ENCODE measurements at places on chromosomes 7 and 10.

- DNase-seq = no peak
These were observed 10.8 kb downstream of the STEAP2 start for GRCh38 chr7:90222390-90222789.

- DNase-seq = no peak
These were observed 698.3 kb downstream of the PARD3 start for GRCh38 chr10:34116681-34117271.

DNA sequence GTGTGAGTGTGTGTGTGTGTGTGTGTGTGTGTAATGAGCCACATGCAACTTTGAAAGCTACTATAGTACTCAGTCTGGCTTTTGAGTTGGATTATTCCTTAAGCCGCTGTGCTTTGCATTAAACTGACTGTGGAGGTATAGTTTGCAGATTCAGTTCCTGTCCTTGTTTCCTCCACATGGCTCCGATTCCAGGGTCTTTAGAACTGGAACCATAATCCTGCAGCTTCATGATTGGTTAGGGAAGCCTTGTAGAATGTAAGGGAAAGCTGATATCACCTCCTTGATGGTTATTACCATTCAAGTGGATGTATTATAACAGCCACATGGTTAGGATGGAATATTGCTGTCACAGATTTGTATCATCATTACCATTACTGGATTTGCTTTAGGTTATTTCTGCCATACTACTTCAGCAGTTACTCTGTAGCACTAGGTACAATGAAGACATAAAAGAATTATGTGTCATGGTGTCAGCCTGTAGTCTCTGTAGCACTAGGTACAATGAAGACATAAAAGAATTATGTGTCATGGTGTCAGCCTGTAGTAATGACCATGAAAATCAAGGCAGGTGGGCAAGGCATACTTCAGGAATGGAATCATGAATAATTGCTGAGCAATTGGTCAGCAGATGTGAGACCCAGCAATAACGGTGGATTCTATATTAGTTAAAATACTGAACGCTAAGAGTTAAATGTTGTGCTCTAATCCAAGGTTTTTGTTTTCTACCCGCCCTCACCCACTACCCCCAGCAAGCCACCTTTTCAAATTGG lies 275.1 kb upstream of the FZD1 start:
- DNase-seq = no peak

DNA sequence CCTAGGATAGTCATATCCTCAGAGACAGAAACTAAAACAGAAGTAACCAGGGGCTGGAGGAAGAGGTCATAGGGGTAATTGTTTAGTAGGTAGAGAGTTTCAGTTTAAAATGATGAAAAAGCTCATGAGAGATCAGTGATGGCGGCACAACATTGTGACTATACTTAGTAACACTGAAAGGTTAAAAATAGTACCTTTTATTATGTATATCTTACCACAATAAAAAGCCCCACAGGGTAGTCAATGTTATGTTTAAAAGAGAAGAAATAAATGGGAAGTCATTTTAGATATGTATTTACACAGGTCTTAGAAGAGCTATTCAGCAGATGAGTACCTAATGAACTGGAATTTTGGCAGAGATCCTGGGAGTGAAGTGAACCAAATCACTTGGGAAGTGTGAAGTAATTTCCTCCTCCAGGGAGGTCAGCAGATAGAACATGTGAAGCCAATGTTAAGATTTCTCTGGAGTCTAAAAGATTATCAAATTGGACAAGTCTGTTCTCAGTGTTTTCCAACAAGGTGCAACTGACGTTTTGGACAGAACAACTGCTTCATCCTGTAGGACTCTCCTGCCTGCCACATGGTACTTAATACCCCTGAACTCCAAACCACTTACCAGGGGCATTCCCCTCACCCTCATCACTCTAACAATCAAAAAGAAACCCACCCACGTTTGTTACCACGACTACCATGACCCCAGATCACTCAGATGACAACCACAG lies 6.4 kb downstream of the CDCA7L start:
- DNase-seq = no peak

- DNase-seq = no peak
These were observed 69.4 kb downstream of the LRRN3 start for GRCh38 chr7:111160297-111160696.

DNA sequence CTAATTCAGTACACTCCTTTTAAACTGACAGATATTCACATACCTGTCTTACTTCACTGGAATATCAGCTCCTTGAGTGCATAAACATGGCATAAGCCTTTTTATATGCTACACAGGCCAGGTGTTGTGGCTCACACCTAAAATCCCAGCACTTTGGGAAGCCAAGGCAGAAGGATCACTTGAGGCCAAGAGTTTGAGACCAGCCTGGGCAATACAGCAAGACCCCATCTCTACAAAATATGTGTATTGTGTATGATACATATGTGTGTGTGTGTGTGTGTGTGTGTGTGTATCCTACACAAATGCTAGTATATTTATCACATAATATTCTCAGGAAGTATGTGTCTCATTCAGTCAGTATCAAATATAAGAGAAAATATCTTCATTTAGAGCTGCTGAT lies 45.3 kb downstream of the DNAJC12 start:
- DNase-seq = no peak

DNA sequence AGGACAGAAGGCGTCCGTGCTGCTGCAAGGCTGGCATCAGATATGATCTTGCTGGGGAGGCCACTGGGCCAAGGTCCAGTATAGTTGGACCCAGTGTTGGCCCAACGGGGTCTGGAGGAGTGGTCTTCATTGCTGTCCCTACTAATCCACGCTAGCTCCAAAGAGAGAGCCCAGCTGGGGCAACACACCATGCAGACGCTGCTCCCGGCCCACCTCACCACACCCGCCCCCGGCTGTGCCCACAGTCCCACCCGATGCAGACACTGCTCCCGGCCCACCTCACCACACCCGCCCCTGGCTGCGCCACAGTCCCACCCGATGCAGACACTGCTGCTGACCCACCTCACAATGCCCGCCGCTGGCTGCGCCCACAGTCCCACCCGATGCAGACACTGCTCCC lies 121.5 kb downstream of the VIPR2 start:
- DNase-seq = no peak

DNA sequence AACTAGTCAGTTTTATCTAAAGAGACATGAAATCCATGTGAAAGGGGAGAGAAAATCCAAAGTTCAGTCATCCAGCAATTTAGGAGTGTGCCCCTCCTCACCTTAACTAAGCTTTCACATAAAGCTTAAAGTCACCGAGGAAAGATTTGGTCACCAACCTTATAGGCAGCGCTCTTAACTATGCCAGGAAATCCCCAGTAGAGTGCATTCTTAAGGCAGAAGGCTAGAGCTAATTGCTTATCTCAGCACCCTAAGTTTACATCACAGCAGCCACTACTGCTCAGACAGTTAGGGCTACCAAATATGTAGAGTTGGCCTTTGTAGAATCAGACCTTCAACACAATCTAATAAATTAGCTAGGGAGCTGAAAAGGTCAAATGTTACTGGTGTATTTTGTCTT lies 47.9 kb downstream of the MTPN start:
- DNase-seq = peak; percentile 38

DNA sequence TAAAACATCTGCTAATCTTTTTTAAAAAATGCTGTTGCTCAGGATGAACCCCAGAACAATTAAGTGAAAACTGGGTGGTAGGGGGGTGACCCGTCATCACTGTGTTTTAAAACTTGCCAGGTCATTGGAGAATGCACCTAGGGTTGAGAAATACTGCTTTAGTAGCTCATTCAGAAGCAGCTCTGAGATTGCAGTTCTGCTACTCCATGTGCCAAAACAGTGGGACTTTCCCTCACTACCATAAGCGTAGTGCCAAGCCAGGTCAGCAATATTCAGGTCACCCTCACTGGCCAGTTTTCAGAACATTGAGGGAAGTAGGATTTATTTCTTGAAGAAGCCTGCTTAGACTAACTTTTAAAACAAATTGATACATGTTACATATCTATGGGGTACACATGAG lies 5.2 kb downstream of the STEAP2 start:
- no peak for DNase-seq

DNA sequence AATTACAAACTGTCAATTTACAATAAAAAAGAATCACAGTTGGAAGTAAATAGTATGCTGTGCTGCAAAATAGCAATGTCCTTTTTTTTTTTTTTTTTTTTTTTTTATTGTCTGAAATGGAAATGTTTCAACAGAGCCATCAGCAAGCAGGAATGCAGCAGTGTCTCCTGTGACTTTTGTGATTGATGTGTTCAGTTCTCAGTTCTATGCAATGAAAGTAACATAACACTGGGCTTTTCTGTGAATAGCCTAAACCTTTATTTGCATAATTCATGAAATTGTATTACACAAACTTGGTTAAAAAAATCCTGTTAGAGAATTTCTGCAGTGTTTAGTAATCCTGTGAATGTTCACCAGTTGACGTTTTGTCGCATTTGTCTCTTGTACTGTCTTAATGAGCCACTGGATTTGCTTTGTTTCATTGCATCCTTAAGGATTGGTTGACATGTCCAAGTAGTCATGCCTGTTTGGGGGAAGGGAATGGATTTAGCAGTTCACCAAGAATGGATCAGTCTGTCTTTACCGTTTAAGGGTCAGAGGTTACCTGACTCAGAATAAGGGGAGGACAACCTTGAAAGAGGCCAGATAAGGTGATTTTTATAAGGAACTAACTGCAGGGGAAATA lies 192.7 kb downstream of the MLLT10 start:
- DNase-seq = no peak

GRCh38 chr10:97733256-97733655 lies 3.7 kb upstream of the ZFYVE27 start:
- no peak for DNase-seq

DNA sequence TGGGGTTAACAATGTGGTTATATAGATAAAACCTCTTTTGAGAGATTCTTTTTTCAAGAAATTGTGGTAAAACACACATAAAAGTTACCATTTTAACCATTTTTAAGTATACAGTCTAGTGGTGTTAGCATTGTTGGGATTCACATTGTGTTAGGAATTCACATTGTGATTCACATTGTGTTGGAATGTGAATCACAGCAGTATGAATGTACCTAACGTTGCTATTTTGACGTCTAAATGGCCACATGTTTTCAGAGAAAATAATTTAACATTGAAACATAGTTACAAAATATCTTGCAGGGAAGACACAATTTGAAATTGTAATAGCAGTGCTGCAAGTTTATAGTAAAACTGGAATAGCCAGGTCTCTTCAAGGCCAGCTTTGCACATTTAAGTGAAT lies 129.0 kb downstream of the BICC1 start:
- no peak for DNase-seq

- no peak for DNase-seq
These were observed 156.4 kb upstream of the FGFR2 start for GRCh38 chr10:121754666-121755065.

GRCh38 chr7:157440346-157441022 lies 103.7 kb downstream of the DNAJB6 start:
- no peak for DNase-seq

- DNase-seq = no peak
These were observed 86.7 kb downstream of the VOPP1 start for GRCh38 chr7:55485501-55486191.

DNA sequence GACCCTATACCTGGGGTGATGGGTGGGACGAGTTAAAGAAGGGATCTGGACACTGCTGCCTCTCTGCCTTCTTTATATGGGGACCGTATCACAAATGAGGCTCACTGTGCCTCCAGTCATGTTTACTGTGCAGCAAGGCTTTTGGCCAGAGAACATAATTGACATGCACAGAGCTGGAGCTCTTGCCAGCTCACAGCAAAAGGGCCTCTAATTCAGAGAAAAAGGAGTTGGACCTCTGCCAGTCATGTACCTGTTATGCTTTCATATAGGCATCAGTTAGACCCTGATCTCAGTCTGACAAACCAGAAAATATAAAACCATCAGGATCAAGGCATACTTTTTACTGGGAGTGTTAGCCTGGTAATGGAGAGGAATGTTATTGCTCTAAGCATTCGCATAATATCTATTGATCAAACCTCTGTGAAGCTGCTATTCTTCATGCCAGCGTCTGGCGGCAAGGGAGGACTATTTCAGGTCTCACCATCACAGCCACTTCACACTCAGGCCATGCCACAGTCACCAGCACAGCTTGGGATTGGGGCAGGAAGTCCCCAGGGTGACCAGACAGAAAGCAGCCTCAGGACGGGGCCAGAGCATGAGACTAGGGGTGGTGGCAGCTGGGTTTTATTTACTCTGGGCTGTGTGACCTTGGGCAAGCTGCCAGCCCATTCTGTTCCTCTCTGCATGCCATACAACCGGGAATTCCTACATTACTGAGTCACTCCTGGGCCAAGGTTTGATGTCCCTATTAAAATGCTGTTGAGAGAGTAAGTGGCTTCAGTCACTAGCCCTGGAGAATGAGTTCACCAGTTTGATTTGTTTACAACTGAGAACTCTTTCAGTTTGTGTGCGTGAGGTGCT lies 90.1 kb downstream of the NPSR1 start:
- DNase-seq = no peak

- DNase-seq = no peak
These were observed 296.0 kb upstream of the KIAA1217 start for GRCh38 chr10:23912884-23913404.

DNA sequence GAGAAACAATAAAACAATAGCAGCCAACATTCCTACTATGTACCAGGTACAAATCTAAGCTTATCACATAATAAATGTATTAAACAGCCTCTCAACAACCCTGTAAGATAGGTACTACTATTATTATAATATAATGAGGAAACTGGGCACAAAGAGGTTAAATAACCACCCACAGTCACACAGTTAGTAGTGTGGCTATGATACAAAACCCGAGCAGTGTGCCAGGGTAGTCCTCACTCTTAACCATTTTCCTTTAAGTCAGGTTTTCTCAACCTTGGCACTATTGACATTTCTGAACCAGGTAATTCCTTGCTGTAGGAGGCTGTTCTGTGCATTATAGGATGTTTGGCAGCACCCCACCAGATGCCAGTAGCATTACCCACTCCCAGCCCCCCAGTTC lies 48.8 kb downstream of the DNAJC1 start:
- no peak for DNase-seq

DNA sequence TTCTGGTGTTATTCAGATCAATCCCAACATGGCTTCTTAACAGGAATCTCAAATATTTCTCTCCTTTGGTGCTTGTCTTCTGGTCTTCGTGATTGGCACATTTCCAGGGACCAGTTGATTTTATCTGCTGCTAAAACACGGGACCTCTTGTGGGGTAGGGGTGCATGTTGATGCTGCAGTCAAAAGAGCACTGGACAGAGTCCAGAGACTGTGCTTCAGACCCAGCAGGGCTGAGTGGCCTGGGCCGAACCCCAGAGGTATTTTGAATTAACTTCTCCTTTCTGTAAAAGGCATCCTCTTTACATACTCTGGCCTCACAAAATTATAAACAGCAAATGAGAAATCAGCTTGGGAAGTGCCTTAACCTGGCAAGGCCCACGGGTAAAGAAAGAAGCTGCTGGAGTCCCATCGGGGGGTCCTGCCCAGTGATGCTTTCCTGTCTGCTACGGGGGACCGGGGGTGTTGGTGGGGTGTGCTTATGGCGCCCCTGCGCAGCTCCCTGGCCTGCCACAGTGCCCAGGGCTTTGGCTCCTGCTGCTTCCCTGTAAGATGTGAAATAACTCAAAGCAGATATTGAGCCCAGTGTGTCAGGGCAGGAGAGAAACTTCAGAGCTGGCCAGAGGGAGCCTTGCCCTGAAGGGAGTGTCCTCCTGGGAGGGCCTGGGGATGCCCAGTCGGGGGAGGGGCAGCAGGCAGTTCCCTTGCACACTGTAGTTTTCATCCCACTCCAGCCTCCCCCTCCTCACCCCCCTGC lies 230.5 kb downstream of the TCF7L2 start:
- no peak for DNase-seq

Measured in Caco-2 (cell line).